ENCODE measurements at places on chromosomes 1 and 21. TPM values are rescaled to one million over a fixed set of nuclear protein-coding genes. Genes with fewer than 3 reads are reported as not detected.

GRCh38 chr1:156858555-156858956 lies 361 bp downstream of the INSRR start:
- no peak for DNase-seq

DNA sequence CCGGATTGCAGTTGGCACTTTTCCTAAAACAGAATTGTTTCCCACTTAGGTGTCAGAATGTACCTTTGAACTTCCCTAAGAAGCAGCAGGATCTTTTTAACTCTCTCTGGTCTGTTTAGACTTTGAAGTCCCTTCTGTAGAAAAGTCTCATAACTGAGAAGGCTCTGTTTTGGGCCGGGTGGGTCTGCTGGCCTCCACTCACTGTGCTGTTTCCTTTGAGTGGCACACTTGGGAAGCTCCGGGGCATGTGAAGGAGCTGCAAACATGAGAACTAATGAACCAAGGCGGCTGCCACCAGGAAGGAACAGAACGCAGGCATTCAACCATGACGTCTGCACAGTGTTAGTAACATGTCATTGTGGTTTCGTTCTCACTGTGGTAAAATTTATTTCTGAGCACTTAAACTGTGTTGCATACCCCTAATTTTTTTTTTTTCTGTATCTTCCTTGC lies 19.5 kb upstream of the NCMAP start:
- peak; percentile 69 for DNase-seq

DNA sequence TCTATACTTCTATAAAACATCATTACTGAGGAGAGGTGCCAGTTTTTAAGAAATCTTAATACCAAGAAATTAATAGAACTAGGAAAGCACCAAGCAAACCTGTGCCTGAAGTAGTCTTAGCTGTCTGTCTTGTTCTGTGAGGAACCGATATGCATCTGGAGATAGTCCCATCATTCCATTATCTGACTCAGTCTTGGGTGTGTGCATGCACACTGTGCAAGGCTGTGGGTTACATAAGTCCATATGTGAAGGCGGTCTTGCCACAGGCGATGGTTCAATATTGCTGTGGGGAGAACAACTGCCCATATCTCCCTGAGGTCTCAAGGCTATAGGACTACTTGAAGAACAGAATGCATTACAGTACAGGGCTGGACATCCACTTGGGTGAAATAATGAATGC lies 33.8 kb downstream of the STIL start:
- DNase-seq, result no peak

DNA sequence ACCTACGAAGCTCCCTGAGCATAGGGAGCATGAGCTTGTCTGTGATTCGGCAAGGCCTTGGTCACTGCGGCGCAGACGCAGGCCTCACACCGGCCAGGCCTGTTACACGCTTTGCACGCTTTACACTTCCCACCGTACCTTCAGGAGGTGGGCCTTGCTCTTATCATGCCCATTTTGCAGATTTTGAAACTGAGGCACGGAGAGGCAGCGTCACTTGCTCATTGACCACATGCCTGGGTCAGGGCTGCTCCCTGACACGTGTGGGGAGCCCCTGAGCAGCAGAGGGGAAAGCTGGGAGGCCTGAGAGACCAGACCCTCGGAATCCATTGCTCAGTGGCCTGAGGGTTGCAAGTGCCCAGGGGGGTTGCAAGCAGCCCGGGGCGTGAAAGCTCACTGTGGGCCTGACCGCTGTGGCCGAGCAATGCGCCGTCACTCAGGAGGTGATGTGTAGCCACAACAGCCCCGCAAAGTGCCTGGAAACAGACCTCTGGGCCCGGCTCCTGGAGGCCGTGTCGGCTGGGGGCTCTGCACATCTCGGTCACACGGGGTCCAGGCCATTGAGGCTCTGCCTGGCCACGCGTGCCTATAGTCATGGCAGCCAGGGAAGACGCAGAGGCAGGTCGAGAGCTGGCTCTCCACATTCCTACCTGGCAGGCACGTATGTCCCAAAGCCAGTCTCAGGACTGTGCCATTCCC lies 6.9 kb downstream of the ARHGEF16 start:
- DNase-seq, result no peak

DNA sequence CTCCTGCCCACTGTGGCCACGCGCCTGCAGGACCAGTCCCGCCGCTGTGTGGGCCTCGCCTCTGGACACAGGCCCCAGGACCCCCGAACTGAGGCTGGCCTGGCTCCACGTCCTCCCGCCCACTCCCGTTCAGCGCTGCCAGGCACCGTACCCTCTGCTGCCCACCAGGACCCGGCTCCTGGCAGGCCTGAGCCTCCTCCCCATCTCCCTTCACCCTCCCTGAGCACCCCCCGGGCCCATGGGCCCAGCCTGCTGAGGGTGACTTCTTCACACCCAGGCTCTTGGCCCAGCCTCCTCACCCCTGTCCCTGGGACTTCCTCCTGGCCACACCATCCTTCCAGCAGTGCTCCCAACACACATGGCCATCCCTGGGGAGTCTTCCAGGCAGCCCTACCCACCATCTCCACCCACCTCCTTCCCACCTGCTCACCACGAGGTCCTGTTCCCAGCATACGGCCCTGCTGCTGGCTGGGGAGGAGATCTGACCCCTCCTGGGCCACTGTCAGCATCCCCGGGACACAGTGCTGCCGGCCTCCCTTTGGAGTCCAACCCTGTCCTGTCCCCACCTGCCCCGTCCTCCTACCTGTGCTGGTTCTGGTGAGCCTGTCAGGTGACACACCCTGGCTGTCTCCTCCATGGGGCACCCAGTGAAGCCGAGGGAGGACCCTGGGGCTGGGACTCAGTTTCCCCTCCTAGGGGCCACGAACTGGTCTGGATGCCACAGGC lies 53.7 kb downstream of the SLX9 start:
- DNase-seq, result no peak

- no peak for DNase-seq
Observed at GRCh38 chr21:28899220-28899619, 93.5 kb downstream of the LTN1 start.

- DNase-seq, result no peak
Observed at GRCh38 chr1:100796046-100796445, 76.5 kb downstream of the VCAM1 start.

Gene NPL
- total RNA-seq, result 2.6 TPM

Gene PGLYRP4
- total RNA-seq, result not detected

Gene CR2
- not detected for total RNA-seq

Gene LY9
- not detected for total RNA-seq

Gene CDA
- not detected for total RNA-seq

Gene CELA3A
- total RNA-seq, result not detected

Gene OR2T33
- not detected for total RNA-seq

Data from fibroblast of lung (primary cell).